ENCODE measurements at places on chromosomes 2 and 18.
A peak's percentile ranks its signal among the peaks of the same experiment; 100 is the strongest.

GRCh38 chr2:150900913-150901312 lies 360.8 kb downstream of the RBM43 start:
- no peak for DNase-seq

- DNase-seq, result no peak
Measured at GRCh38 chr2:129548880-129549279, 430.6 kb upstream of the RAB6C start.

GRCh38 chr2:201696151-201696659 lies 2.2 kb downstream of the MPP4 start:
- peak; percentile 14 for DNase-seq

DNA sequence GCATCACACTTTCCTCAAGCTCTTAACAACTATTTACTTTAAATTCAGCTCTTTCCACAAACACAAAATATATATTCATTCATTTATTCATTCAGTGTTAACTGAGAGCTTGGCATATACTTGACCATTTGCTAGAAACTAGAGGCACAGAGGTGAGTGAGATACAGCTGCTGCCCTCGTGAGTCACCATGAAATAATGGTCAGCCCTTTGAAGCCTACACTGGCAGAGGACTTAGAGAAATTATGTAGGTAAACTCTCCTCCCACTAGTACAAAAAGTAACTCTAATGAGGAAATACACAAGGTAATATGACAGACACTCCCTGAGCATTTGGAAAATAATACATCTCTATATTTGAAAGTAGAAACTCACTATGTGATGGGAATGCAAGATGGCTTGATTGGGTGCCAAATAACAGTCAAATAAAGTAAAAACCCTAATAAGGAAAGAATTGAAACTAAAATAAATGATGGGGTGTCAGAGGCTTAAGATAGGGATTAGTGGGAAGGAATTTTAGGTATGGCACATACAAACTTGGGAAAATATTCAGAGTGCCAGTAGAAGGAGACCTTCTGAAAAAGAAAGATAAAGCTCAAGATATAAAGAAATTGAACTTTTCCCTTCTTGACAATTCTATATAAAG lies 61.1 kb downstream of the ANTXR1 start:
- no peak for DNase-seq

GRCh38 chr18:47969816-47970215 lies 39.4 kb upstream of the SMAD2 start:
- no peak for DNase-seq

DNA sequence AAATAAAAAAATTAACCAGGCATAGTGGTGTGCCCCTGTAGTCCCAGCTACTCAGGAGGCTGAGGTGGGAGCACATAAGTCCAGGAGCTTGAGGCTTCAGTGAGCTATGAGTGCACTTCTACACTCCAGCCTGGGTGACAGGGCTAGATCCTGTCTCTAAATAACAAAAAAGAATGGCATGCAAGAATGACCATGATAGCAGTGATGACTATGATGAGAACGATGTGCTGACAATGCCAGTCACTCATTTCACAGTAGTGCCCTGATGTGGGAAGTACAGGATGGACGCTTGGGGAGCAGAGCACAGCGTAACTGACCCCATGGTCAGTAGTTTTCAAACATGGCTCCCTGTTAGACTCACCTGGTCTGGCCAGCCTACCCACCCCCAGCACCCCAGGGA lies 139.1 kb downstream of the VAPA start:
- no peak for DNase-seq

GRCh38 chr2:125837611-125838010 lies 818.3 kb upstream of the GYPC start:
- DNase-seq, result no peak

DNA sequence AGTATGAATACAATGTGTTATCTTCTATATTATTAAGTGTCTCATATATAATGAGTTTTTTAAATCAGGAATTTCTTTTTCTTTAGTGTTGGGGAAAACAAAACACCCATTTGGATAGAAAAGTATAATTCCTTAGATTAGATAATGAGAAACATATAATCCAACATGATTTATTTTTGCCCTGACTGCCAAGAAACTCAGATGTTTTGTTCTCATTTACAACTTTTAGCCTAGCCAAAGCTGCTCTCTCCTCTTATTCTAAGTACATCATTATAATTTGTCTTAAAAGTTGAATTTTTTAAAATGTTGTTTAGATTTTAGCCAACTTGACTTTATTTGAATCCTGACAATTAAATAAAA lies 68.6 kb downstream of the SLC40A1 start:
- DNase-seq, result no peak

GRCh38 chr2:42602218-42602875 lies 33.9 kb downstream of the MTA3 start:
- DNase-seq, result no peak

- DNase-seq, result no peak
Measured at GRCh38 chr18:56315363-56315762, 323.0 kb downstream of the TXNL1 start.

GRCh38 chr2:43065871-43066270 lies 160.5 kb downstream of the ZFP36L2 start:
- DNase-seq, result no peak

DNA sequence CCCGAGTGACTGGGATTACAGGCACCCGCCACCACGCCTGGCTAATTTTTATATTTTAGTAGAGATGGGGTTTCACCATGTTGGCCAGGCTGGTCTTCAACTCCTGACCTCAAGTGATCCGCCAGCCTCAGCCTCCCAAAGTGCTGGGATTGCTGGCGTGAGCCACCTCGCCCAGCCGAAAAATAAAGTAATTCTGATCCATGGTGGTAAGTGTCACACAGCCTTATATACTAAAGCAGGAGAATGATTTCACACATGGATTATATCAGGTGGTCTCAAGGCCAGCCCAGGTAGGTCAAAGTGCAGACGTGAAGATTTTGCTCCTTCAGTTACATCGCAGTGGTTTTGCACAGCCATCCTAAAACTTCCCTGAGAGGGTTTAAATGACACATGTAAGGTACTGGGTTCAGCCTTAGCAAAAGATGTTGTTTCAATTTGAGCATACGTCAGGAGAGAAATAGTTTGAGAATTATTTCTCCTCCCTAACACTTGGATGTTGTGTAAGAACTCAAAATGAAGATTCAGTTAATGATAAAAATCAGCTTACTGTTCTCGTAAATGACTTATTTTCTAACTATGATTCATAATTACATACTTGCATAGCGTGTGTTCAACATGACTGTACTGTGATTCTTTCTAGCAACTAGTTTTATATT lies 93.0 kb upstream of the SLC39A10 start:
- DNase-seq, result no peak

- no peak for DNase-seq
Measured at GRCh38 chr18:64444819-64445218, 295.9 kb upstream of the LINC00305 start.

DNA sequence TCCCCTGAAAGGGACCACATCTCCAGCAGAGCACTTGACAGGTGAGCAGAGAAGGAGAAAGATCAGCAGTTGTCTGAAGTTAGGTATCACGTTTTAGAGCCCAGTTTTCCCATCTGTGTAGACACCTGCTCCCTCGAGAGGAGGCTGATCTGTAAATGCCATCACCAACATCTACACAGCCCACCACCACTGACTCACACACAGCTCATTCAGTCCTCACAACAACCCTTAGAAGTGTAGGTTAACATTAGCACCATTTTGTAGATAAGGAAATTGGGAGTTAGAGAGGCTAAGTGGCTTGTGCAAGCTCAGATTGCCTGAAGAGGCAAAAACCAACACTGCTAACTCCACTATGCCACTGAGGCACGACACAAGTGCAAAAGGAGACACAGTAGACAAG lies 37.2 kb upstream of the STAT1 start:
- DNase-seq, result no peak

- no peak for DNase-seq
Measured at GRCh38 chr18:13257361-13257980, 38.9 kb downstream of the LDLRAD4 start.

GRCh38 chr2:151246152-151246551 lies 15.5 kb downstream of the RBM43 start:
- no peak for DNase-seq

DNA sequence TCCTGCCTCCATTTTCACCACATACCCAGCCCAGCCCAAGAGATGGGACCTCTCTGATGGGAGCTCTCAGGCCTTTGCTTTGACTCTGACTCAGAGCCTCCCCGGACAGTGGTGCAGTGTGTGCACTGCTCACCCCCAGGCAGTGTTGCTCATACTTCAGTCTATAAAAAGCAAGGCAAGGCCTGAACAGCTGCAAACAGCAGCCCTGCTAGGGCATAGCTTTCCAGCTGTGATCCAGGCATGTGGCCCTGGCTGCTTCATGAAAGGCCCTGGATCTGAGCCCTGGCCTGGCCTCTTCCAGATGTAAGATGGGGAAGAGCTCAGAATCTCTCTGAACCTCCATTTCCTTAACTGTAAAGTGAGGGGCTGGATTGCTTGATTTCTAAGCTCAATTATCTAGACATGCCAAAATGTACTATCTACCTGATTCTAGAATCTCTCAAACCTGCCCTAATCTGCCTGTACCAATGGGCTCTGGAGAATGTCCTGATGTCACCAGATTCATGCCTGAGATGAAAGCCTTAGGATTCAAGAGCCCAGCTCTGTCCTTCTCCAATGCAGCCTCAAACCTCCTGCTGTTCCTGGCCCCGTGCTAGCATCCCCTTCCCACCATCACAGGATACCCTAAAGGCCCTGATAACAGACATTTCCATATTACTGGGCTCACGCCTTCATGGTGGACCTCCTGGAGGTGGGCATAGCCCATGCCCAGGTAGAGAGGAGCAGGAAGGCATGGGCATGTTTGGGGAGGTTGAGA lies 206.9 kb downstream of the ARL4C start:
- no peak for DNase-seq

GRCh38 chr18:77337604-77338003 lies 88.0 kb downstream of the GALR1 start:
- DNase-seq, result no peak

GRCh38 chr2:165637396-165637795 lies 156.7 kb downstream of the GALNT3 start:
- DNase-seq, result no peak

- no peak for DNase-seq
Measured at GRCh38 chr2:60052601-60053000, 500.9 kb downstream of the BCL11A start.

DNA sequence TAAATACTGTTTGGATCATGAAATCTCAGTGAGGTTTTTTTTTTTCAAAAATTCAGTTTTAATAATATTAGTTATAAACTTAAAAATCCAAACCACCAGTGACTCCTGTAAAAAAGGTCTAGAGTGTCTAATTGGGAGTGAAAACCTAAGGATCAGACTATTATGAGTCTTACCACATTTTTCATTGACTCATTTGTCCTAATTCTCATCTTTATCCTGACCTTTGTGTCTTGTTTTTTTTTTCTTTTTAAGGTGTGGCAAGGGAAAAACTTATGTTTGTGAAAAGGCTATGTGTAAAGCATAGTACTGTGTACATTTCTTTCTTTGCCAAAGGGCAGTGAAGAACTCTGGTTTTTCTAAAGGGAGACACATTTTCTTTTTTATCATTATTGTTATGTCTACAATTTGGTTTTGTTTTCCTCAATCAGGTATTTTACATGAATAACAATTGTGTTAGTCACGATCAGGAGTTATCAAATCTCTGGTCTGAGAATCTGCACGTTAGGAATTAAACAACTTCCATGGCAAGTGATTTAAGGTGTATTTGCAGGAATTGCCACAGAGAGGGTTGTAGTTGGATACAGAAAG lies 52.6 kb downstream of the RHBDD1 start:
- DNase-seq, result no peak

Data from globus pallidus (tissue), 1 donor.